ENCODE measurements at places on chromosomes 11 and 22.
A peak's percentile ranks its signal among the peaks of the same experiment; 100 is the strongest.

GRCh38 chr22:50318698-50319411 is 8.0 kb downstream of the DENND6B start:
- no peak for DNase-seq

GRCh38 chr22:26635117-26635516 is 13.4 kb downstream of the CRYBA4 start:
- no peak for DNase-seq

GRCh38 chr11:32706985-32707741 is 87.3 kb downstream of the CCDC73 start:
- DNase-seq = peak; percentile 56

- peak; percentile 38 for DNase-seq
Observed at GRCh38 chr11:87428266-87428665, 390.5 kb downstream of the TMEM135 start.

- DNase-seq = no peak
Observed at GRCh38 chr11:67671211-67671520, 3.3 kb downstream of the ALDH3B2 start.

- DNase-seq = no peak
Observed at GRCh38 chr22:32607086-32607485, 132.5 kb downstream of the FBXO7 start.

GRCh38 chr22:49203091-49203858 is 624.4 kb downstream of the BRD1 start:
- no peak for DNase-seq

- DNase-seq = no peak
Observed at GRCh38 chr11:118531597-118532084, 649 bp downstream of the TMEM25 start.

DNA sequence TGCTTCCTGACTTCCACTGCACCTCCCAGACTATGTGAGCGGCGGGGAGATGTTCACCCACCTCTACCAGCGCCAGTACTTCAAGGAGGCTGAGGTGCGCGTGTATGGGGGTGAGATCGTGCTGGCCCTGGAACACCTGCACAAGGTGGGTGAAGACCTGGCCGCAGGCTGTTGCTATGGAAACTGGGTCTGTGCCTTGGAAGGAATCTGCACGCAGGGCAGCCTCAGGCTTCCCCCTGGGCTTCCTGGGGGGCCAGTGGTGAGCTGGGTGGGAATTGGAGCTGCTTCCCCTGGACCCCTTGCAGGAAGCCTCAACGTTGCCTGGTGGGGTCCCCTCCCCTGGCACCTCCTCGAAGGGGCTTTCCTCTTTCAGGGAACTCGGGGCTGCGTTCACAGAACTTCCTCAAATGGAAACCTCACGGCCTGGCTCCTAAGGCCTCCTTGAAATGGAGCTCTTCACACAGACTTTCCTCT is 1.5 kb downstream of the RPS6KA4 start:
- no peak for DNase-seq

All from AG10803 (cell line).